ENCODE measurements at places on chromosomes 3 and 15.
A peak's percentile ranks its signal among the peaks of the same experiment; 100 is the strongest.

DNA sequence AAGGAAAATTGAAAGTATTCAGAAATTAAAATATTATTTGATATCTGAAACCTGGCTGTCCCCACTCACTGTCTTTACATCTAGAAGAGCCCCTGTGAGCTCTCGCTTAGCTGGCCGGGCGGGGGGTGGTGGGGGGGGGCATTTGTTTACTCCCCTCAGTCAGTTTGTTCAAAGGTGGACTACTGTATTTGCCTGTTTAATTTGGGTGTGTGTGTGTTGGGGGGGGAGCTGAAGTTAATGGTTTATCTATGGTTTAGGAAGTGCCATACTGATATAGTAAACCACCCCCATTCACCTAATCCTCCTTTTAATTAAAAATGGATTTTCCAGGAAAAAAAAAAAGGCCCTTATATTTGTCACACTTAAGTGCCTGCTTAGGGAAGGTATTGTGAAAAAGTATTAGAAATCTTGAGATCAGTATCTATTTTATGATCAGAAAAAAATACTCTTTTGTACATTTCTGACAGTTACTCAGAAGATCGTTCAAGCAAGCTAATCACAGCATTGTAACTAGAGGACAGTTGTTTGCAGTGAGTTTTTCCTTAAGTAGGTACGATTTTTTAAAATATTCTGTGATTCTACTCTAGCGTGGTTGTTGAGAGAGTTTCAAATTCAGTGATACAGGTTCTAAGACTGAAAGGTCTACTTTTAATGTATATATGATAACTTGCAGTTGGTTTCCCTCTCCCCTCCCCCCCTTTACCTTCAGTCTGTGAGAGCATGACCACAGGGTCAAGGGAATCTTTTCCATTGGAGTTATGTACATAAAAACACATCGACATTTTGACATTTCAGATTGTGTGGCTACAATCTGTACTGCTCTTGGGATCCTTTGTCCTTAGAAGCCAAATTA is 8.5 kb downstream of the NR2F2 start:
- DNase-seq, result no peak

GRCh38 chr3:47117807-47118364 is 46.0 kb downstream of the SETD2 start:
- no peak for DNase-seq

GRCh38 chr3:3798631-3799113 is 559 bp upstream of the LRRN1 start:
- DNase-seq, result no peak

DNA sequence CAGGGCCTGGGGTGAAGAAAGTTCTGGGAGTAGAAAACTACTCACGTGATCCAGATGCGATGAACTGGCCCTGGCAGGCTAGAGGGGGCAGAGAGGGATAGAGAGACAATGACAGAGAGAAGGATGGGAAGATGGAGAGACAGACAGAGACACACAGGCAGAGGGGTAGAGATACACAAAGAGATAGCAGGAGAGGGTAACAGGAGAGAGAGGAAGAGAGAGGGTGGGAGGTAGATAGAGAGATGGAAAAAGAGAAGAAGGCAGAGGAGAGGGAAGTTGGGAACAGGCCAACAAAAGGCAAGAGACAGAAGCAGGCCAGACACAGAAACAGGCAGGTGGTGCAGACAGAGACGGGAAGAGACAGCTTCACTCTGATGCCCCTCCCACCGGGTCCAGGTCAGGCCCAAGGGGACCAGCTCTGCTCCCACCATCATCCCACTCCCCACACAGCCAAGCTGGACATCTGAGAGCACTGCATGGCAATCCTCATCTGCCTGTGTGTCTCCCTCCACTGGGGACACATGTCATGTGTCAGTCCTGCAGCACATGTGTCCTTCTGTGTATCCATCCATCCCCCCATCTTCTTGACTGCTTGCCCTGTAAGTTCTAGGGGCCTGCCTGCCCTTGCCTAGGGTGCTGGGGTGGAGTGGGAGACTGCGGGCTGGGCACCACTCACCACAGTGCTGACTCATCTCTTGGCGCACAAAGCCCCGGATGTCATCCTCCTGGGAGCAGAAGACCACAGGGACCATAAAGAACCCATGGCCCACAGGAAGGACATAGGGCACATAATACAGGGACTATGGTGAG is 2.2 kb upstream of the UCN2 start:
- DNase-seq, result peak; percentile 95

GRCh38 chr3:164537485-164537884 is 540.8 kb downstream of the SI start:
- no peak for DNase-seq

DNA sequence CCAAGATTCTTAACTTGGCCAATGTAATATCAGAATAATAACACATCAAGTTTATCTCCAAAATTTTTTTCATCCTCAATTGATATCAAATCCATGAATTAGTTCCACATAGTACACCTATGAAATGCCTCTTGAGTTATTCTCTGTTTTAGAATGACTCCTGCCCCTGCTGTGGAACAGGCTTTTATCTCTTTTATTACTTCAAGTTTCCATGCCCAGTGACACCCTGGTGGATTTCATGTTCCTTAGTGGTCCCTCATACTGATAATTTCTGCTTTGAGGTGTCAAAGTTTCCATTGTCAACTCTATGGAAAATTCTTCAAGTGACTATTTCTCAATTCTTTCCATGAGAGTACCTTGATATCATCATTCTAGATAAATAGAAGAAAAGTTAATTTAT is 24.6 kb downstream of the PLSCR1 start:
- DNase-seq, result no peak

GRCh38 chr3:158165141-158165655 is 55.3 kb downstream of the RSRC1 start:
- DNase-seq, result no peak

Data from RPMI7951 (cell line).